Keratinocyte (primary cell): ENCODE measurements at places on chromosomes 16 and 17. TPM values are rescaled to one million over a fixed set of nuclear protein-coding genes. Genes with fewer than 3 reads are reported as not detected.

MILR1 gene
- not detected in 3 replicates for polyA plus RNA-seq

DNAAF1 gene
- polyA plus RNA-seq, result 0.01 TPM in 1 of 3 replicates, not detected in the others

SREBF1 gene
- polyA plus RNA-seq, result 51.7 to 62.3 TPM (median 59.8 TPM) in 3 replicates

C16orf96 gene
- polyA plus RNA-seq, result not detected in 3 replicates

- H3K27ac ChIP-seq, result no peak overlapping the region
- H3K4me1 ChIP-seq, result no peaks in the 10 kb centered on the region
- H3K4me3 ChIP-seq, result no peak overlapping the region
- no peaks in the 10 kb centered on the region for H3K27me3 ChIP-seq
These were observed 39.6 kb upstream of the RCVRN start for GRCh38 chr17:9944704-9945103.

DNA sequence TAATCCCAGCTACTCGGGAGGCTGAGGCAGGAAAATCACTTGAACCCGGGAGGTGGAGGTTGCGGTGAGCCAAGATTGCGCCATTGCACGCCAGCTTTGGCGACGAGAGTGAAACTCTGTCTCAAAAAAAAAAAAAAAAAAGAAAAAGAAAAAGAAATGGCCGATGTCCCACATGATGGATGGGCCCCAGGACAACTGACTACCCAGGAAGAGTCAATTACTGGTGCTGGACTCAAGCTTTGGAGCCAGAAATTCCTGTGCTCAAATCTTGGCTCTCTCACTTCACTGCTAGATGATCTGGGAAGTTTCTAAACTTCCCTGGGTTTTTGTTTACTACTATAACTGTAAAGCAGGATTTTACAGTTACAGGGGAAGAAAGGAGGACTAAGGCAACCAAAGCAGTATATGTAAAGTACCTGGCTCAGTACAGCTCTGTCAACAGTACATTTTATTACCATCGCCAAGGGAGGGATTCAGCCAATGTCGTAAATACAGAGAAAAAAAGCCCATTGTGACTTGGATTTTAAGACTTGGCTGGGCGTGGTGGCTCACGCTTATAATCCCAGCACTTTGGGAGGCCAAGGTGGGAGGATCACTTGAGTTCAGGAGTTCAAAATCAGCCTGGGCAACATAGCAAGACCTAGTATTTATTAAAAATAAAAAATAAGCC lies 11.9 kb downstream of the C16orf86 start:
- H3K36me3 ChIP-seq, result no peaks in the 10 kb centered on the region
- H3K27me3 ChIP-seq, result no peaks in the 10 kb centered on the region
- H3K4me1 ChIP-seq, result peaks cover 10% of the 10 kb centered on the region
- no peak for DNase-seq
- H3K27ac ChIP-seq, result no peak overlapping the region

DNA sequence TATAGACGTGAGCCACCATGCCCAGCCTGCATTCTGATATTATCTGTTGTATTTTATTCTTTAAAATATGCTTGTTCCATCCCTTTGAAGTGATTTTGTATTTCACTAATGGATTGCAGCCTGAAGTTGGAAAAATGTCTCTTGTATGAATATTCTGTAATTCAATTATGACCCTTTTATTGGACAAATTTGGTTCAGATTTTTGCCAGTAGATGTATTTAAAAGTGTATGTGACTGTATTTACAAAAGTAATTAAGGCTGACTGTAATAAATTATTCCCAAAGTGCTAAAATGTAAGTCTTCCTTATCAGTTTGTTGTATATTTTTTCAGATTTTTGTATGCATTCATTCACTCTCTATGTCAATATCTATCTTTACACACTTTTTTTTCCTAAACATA lies 23.8 kb downstream of the PPM1E start:
- H3K27me3 ChIP-seq, result no peaks in the 10 kb centered on the region
- H3K36me3 ChIP-seq, result no peaks in the 10 kb centered on the region
- DNase-seq, result no peak
- H3K4me1 ChIP-seq, result no peaks in the 10 kb centered on the region
- no peak overlapping the region for H3K27ac ChIP-seq
